Lower leg skin (tissue), 4 donors: ENCODE measurements at places on chromosomes 5 and 9.
A peak's percentile ranks its signal among the peaks of the same experiment; 100 is the strongest.

- no peak for DNase-seq
Observed at GRCh38 chr5:169431386-169431785, 130.4 kb upstream of the SLIT3 start.

GRCh38 chr5:1673042-1673677 is 126.5 kb downstream of the MRPL36 start:
- peak; percentile 82 for DNase-seq

DNA sequence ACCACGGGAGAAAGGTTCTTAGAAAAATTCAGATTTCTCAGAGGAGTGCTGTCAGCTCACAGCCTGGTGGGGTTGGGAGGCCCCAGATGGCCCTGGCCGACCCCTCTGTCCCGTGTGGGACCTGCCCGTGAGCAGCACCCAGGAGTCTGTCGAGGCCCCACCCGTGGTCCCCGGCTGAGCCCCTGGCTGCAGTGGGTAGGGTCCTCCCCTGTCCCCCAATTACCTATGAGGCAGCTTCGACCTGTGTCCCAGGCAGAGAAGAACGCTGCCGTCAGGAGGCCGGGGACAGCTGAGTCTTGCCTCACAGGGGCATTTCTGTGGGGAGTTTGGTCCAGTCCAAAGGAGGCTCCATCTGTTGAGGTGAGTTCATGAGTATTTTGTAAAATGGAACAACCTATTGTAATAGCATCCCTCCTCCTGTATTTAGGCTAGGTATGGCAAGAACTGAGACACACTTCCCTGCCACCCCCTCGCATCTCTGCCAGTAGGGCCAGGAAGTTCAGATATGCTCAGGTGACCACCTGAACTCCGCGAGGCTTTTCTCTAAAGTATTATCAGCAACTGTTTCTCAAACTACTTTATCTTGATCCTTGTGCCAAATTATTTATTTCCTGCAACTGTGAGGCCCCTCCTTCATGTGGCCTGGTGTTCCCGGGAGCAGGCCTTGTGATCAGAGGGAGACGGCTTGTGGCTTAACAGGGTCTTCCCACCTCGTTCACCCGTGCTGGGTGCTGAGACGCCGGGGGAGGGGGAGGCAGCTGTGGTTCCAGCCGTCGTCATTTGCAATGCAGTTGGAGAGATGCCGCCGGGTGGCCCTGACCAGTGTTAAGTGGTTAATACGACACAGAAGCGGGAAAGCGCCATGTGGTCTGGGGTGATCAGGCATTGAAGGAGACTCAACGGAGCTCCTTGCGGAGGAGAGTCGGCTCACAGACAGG is 1.7 kb downstream of the AHRR start:
- no peak for DNase-seq

DNA sequence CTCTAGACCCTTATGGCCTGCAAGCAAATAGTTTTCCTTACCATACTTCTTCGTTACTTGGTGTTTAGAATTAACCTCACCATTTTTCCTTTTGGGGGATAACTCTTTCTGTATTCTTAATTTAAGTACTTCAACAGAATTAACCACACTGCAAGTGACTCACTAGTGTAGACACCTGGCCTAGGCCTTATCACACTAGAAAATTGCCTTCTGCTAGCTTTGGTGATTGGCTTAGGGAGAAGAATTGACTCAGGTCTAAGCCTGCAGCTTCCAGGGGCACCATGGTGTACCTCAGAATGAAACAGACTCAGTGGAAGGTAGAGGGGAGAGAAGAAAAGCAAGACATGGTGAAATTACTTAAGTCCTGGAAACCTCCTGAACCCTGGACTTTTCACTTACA is 112.8 kb upstream of the HMHB1 start:
- DNase-seq, result no peak

DNA sequence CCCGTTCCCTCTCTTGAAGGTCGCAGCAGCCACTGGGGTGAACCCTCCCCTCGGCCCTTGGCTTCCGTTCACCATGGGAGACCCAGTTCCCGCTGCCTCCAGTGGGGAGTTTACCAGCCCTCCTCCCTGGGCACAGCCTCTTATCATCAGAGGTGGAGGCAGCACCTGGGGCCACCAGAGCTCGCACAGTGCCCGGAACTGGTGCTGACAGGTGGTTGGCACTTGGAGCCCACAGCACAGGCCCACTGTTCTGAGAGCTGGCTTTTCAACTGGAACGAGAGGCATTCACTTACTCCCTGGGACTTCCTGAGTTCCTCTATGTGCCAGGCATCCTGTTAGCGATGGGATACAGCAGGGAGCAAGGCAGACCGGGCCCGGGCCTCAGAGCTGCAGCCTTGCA is 106.8 kb upstream of the FCN2 start:
- DNase-seq, result no peak

DNA sequence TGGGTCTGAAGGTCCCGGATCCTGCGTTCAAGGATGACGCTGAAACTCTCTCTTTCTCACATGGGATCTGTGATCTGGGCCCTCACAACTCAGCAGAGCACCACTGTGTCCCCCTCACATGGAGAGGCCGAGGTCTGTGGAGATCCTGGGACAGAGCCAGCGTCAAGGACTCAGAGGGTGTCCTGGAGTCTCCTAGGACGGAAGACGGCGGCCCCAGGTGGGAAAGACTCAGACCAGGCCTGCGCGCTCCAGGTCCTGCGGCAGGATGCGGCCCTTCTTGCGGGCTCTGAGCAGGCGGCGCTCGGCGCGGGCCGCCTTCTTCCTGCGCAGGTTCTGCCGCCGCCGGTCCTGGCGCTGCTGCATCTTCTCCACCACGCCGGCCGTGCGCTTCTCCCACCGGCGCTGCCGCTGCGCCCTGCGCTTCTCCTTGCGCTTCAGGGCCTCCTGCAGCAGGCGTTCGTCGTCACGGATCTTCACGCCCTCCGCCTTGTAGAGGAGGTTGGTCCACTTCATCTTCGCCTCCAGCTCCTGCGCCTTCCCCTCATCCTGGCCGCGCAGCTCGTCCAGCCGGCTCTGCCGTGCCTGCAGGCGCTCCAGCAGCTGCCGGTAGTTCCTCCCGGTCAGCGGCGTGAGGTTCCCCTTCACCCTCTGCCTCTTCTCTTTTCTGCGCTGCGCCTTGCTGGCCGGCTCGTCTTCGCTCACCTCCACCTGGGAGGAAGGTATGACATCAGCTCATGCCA is 4.2 kb downstream of the SURF6 start:
- DNase-seq, result no peak

DNA sequence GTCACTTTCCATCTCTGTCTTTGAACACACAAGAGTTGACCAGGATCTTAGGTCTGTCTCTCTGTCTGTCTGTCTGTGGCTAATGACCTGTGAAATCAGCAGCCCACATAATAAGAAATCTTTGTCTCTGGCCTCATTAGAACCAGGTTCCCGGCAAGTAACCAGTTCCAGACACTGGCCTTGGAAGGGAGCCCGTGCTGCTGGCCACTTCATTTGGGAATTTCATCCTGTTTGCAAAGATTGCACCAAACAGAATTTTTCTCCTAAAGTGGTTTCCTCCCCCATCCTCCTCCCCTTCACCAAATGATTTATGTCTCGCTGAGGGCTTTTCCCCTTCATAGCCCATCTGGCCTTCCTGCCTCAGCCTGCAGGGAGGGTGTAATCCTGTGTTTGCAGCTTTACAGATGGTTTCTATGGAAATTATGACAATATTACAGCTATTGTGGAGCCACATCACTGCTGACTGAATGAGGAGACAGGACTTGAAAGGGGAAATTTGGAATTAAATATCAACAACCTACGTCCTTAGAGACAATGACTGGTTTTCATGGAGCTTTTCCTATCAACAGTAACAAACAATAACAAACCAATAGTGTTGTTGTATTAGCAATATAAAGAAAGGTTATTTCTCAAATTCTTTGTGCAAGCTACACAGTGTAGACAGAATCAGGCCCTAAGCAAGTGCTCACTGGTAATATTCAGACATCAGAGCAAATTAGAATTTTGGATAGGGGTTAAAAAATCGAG is 25.7 kb downstream of the DPYSL3 start:
- DNase-seq, result peak; percentile 94

GRCh38 chr9:100401042-100401441 is 25.9 kb upstream of the MSANTD3 start:
- no peak for DNase-seq

GRCh38 chr9:126604059-126605055 is 9.4 kb upstream of the LMX1B start:
- no peak for DNase-seq

DNA sequence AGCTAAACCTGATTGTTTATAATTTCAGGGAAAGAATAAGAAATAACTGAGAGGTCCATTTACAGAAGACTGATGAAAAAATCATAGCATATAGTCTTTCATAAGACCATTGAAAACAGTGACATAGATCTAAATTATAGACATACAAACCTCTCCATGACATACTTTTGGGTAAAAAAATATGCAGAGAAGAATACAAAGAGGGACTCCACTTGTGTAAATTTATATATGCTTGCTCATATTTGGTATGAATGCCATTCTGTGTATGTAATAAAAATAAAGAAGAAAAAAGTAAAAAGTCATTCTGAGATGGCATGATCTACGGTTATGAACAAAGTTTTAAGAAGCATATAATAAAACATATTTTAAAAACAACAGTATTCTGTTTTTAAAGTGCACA is 310.7 kb downstream of the ASTN2 start:
- no peak for DNase-seq

DNA sequence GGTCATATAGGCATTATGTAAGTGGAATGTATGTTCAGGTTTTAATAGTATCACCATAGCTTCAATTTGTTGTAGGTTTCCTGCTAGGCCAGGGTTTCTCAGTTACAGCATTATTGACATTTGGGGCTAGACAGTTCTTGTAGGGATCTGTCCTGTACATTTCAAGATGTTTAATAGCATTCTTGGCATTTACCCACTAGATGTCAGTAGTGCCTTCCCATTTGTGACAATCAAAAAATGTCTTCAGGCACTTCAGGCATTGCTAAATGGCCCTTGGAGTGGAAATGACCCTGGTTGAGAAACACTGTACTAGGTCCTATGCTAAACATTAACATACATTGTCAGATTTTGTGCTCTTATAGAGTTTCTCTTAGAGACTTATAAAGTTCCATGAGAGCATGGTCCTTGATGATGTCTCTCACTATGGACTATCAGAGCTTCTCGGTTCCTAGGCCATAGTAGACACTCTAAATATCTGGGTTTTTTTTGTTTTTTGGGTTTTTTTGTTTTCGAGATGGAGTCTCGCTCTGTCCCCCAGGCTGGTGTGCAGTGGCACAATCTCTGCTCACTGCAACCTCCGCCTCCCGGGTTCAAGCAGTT is 1.4 kb downstream of the KIF20A start:
- no peak for DNase-seq
